ENCODE measurements at places on chromosomes 13 and 19. TPM values are rescaled to one million over a fixed set of nuclear protein-coding genes. Genes with fewer than 3 reads are reported as not detected.

DNA sequence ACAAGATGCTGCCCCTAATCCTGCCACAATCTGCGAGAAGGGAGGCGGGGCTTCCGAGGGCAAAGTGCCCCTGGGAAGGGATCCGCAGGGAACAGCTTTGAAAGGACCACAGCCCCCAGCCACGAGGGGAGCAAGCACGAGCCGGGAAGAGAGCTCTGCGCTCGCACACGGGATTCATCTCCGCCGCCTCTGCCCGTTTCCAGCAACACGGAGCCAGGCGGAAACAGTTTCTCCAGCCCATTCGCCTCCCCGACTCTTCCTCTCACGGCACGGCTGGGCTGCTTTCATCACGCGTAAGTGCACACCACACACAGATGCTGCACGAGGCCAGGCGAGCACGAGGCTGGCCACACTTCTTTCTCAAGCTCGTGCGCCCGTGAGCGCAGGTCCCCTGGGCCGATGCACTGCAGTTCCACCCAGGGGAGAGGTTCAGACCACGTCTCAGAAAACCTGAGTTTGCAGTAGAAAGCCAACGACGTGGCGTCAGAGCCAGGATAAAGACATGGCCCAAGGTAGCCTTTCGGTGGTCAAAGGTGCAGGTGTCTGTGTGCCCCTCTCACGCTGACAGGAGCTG is 33.6 kb downstream of the NAXD start:
- no peak for DNase-seq
- peak overlapping the region; percentile 16 for H3K27ac ChIP-seq
- peaks cover 8% of the 10 kb centered on the region for H3K36me3 ChIP-seq
- no peaks in the 10 kb centered on the region for H3K27me3 ChIP-seq
- H3K4me1 ChIP-seq, result no peaks in the 10 kb centered on the region

- no peak overlapping the region for H3K27ac ChIP-seq
- peaks cover 5% of the 10 kb centered on the region for H3K4me1 ChIP-seq
- peaks cover 4% of the 10 kb centered on the region for H3K27me3 ChIP-seq
- DNase-seq, result no peak
- H3K36me3 ChIP-seq, result no peaks in the 10 kb centered on the region
Observed at GRCh38 chr13:40075281-40075680, 419.8 kb downstream of the COG6 start.

DNA sequence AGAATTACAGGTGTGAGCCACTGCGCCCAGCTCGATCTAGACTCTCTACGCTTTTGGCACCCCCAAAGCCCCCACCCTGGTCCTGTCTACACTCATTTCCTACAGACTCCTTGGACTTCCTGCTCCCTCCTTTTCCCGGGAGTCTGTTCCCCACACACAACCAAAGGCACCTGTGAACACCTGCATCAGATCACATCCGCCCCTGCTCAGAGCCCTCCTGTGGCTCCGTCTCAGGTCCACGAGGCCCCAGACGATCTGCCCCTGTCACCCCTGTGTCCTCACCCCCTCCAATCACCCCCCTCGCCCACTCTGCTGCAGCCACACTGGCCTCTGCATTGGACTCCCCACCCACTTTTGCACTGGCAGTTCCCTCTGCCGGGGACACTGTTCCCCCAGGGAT is 12.4 kb upstream of the PAK4 start:
- H3K4me3 ChIP-seq, result no peak overlapping the region
- H3K36me3 ChIP-seq, result no peaks in the 10 kb centered on the region
- no peak for DNase-seq
- peaks cover 8% of the 10 kb centered on the region for H3K4me1 ChIP-seq
- H3K27ac ChIP-seq, result no peak overlapping the region

DNA sequence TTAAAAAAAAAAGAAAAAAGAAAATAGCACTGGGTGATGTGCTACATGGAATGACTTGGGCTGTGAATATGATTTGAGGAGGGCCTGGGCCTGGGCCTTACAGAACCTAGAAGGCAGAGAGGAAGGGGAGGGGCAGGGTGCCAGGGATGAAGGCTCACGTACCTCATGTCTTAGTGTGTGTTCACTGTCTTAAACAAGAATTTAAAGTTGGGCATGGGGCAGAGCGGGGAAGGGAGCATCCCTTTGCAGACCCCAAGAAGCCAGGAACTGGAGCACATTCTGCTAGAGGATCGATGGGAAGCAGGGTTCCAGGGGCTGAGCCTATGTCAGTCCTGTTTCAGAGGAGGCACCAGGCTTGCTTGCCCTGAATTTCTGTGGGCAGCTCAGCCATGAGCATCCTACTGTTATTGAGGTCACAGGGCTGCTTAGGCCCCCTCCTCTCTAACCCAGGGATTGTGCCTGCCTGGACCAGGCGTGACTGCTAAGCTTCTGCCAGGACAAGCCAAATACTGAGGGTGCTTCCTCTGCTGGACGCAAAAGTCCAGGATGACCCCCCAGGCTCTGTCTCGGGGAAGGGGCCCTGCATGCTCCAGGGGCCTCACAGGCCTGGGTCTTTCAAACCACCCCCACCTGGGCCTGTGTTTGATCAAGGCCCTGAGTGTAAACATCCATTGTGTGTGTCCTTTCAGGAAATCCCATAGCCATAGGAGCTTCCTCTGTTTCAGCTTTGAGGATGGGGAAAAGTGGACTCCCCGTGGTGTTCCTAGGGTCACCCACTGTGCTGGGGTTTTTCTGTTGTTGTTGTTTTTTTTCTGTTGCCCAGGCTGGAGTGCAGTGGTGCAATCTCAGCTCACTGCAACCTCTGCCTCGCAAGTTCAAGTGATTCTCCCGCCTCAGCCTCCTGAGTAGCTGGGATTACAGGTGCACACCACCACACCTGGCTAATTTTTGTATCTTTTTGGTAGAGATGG is 4.8 kb downstream of the LSR start:
- peak overlapping the region; percentile 73 for H3K27ac ChIP-seq
- H3K4me1 ChIP-seq, result peaks cover 38% of the 10 kb centered on the region

DNA sequence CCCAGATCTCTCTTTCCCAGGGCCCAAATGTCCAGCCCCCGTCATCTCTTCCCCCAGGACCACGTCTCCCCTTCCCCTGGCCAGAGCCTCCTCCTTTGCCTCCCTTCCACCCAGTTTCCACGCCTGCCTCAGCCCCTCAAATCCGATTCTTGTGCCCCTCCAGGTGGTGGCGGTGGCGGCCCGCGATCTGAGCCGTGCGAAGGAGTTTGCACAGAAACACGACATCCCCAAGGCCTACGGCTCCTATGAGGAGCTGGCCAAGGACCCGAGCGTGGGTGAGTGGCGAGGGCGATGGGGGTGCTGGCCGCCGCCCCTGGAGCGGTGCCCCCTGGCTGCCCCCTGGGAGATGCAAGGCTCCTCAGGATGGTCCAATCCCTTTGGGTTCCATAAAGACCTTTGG is 1.3 kb downstream of the DHDH start:
- peaks cover 1% of the 10 kb centered on the region for H3K36me3 ChIP-seq
- DNase-seq, result no peak
- H3K4me3 ChIP-seq, result no peak overlapping the region
- H3K27me3 ChIP-seq, result peaks cover 29% of the 10 kb centered on the region
- peaks cover 7% of the 10 kb centered on the region for H3K4me1 ChIP-seq
- H3K27ac ChIP-seq, result no peak overlapping the region

DNA sequence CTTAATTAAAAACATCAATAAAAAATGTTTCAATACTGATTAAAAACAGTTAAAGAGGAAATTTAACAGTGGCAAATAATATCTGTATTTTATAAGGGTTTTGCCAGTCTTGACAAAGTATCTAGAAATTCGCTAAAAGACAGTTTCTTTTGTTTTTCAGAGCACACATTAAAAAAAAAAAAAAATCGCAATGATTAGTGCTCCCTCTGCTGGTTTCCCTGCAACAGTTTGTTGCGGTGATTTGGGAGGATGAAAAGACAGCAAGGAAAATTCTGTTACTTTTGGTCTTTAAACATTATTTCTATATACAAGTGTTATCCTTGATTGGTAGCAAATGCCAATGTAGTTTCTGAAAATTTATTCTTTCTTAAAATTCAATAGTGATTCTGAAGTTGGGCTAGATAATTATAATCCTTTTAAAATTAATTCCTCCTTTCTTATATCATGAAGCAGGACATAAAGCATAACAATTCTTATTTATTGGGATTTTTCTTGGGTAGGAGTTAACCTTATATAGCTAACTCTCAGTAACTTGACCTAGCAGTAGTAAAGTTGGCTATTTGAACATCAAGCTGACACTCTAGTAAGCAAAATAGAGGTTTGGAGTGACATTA is 23.1 kb upstream of the SPRY2 start:
- no peak overlapping the region for H3K4me3 ChIP-seq
- no peaks in the 10 kb centered on the region for H3K36me3 ChIP-seq
- DNase-seq, result no peak

Gene ETV2
- 1.3 TPM for total RNA-seq

Gene SOX1
- total RNA-seq, result 0.51 TPM

Measured in progenitor cell of endocrine pancreas (in vitro differentiated cells).